ENCODE measurements at places on chromosomes 5 and 9.

GRCh38 chr5:108418197-108418596 lies 36.3 kb upstream of the FBXL17 start:
- no peak for DNase-seq

GRCh38 chr5:83562071-83562606 lies 90.6 kb downstream of the VCAN start:
- peak; percentile 31 for DNase-seq

DNA sequence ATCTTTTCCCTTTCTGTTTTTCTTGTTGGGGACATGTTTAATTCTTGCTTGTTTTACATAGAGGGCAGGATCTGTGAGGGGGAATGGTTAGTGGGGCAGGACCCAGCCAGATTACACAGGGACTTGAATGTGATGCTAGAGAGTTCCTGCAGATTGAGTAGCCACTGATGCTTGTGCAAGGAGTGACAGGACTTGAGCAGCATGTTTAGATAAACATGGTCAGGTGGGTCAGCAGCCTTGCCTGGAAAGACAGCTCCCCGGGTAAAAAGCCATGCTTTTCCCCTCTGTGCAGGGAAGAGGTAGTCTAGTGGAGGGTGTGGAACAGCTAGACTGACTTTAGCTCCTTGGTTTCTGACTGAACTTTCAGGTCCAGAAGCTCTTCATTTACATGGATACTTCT lies 261.2 kb downstream of the AOPEP start:
- DNase-seq, result no peak

GRCh38 chr5:141762790-141763368 lies 80.8 kb upstream of the ARAP3 start:
- DNase-seq, result no peak

GRCh38 chr9:89606049-89606623 lies 1.3 kb downstream of the GADD45G start:
- DNase-seq, result peak; percentile 39

GRCh38 chr5:125865166-125865815 lies 557.9 kb upstream of the GRAMD2B start:
- peak; percentile 23 for DNase-seq

DNA sequence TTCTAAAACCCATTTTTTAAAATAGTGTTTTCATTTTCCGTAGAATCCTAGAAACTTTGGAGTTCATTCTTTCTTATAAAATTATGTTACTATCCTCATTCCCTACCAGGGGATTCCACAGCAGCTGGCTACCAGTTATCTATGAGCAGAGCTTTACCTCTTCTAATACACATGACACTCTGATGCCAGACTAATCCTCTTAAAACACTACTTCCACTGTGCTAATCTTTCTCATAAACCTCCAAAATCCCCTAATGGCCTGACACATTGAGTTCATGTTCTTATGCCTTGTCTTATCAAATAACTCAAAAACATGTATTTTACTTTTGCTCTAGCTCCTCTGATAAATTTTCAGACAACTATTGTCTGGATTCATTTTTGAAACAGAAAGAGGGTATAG lies 633.6 kb upstream of the FTMT start:
- DNase-seq, result no peak

- DNase-seq, result no peak
Measured at GRCh38 chr5:28265877-28266276, 1227.5 kb upstream of the CDH9 start.

- no peak for DNase-seq
Measured at GRCh38 chr5:142918959-142919635, 148.9 kb downstream of the ARHGAP26 start.

DNA sequence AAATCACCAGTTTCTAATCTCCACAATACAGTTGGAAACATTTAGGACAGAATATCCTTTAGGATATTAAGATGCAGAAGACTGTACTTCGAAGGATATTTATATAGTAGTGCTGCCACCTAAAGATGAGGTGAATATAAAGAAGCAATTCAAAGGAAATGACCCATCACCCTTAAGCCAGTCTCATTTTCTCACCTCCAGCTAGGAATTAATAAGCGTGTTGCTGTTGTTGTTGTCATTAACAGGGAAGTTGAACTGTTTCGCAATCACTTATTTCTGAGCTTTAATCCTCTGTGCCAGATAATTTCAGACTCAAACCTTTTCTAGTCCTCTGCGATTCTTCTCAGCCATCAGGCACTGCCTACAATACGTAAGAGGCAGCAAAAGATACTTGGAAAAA lies 7.8 kb upstream of the PURA start:
- no peak for DNase-seq

- DNase-seq, result peak; percentile 85
Measured at GRCh38 chr9:16329671-16330113, 540.8 kb downstream of the BNC2 start.

- DNase-seq, result no peak
Measured at GRCh38 chr9:121292051-121292450, 24.1 kb downstream of the GSN start.

DNA sequence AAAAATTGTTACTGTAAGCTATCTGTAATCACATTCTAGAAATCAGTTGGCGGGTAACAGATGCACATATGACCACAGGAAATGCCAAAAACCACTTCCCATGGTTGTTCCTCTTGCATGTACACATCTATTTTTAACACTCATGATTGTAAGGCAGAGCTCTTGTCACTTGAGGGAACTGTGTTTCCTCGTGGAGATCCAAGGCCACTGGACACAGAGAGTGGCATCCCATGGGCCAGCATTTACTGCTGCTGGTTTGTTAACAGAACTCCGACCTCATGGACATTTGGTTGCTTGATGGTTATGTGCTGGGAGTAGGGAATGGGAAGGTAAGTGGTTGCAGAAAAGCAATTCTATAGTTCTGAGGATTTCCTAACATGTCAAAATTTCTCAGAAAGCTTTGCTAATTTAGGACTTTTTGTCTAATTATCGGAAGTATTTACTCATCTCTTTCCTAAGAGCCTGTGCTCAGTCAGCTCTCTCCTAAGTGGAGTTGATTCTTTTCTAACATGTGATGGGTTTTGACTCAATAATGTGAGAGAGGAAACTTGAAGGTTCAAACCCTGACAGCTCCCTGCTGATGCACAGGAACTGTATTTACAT lies 202.0 kb upstream of the NR3C1 start:
- DNase-seq, result peak; percentile 33

DNA sequence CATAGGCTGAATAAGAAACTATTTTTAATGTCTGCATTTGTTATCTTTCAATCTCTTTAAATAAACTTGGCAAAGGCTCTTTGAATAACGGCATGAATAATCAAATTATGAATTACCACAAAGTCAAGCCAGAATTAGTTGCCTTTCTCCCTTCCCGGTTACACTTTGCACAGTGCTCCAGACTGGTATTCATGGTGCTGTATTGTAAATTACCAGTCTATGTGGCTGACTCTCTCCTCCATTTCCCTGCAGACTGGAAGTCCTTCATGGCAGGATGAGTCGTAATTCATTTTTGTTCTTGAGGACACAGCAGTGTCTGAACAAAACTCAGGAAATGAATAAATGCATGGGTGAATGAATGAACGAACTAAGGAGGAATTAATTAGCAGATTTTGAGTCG lies 142.9 kb downstream of the GNA14 start:
- no peak for DNase-seq

DNA sequence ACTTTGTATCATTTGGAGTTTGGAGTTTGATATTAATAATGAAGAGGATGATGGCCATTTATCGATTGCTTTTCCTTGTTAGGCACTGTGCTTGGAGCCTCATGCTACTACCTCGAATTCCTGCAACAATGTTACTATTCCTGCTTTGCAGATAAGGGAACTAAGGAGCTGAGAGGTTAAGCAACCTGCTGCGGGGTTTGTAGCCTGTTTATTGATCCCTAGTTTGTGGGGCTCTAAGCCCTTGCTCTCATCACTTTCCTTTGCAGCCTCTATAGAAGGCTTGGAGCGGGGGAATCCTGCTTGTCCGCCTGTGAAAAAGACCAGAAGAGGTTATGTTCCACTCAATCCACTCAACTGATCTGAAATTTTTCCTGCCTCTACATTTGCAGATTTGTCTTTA lies 15.8 kb downstream of the ARHGEF28 start:
- no peak for DNase-seq

GRCh38 chr9:137319011-137319738 lies 17.1 kb upstream of the NRARP start:
- no peak for DNase-seq

GRCh38 chr5:2383698-2384065 lies 367.8 kb downstream of the IRX2 start:
- no peak for DNase-seq

DNA sequence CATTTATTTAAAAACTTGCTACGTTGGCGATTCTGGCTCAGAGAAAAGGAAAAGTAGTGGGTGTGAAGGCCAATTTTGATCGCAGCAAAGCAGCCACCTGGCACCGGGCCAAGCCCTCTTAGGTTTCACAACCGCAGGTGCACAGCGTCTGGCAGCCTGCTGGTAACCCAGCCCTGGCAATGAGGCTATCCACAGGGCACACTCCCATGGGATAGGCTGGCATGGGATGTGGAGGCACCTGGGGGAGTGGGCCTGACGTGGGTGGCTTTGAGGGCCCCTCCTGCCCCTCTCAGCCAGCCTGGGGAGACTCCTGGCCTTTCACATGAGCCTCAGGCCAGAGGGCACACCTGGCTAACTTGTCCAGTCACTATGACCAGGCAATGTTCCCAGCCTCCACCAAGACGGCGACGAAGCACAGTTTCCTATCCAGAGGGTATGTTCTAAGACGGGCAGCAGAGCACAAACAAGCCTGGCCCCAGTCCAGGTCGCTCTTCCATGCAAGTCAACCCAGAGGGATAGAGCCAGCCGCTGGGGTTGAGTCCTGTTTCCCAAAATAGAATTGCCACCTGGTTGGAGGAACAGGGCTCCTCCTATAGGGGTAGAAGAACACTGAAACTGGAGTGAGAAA lies 19.0 kb downstream of the CMBL start:
- no peak for DNase-seq

GRCh38 chr5:150255659-150256409 lies 33.7 kb downstream of the CAMK2A start:
- DNase-seq, result no peak

DNA sequence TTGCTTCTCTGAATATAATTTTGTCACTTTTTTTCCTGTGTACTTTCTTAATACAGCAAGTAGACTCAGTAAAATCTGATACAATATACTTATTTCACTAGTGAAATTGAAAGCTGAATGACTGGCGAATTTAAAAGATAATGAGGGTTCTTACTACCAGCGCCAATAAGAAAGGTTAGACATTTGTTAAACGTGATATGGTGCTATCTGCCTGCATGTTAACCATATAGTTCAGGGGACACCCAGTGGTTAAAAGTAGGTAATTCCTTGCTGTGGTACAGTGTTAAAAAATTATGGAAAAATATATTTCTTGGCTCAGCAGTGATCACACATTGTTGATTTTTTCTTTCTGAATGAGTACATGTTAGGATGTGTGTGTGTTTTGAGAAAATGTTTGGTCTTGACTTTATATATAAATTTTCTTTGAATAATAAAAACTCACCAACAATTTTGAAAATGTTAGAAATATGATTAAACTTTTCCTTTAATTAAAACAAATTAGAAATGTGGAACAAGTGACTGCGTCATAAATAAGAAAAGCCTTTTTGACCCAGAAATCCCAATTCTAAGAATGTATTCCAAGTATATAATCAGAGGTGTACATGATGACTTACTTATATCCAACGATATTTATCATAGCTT lies 25.8 kb downstream of the CAST start:
- peak; percentile 64 for DNase-seq

DNA sequence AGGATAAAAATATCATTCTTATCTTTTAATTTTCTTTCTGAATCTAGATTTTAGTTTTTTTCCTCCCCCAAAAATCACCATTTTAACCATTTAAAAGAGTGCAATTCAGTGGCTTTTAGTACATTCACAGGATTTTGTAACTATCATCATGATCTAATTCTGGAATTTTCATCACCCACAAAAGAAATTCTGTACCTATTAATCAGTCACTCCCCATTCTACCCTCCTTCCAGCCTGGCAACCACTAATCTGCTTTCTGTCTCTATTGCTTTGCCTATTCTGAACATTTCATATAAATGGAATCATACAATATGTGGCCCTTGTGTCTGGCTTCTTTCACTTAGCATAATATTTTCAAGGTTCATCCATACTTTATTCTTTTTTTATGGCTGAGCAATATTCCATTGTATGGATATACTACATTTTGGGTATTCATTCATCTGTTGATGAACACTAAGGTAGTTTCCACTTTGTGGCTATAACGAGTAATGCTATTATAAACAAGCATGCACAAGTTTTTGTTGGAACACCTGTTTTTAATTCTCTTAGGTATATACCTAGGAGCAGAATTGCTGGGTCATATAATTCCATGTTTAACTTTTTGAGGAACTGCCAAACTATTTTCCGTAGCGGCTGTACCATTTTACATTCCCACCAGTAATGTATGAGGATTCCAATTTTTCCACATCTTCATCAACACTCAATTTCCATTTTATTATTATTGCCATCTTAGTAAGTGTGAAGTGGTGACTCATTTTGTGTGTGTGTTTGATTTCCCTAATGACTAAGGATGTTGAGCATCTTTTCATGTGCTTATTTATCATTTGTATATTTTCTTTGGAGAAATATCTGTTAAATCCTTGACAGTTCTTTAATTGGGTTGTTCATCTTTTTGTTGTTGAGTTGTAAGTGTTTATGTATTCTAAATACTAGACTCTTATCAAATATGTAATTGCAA lies 340.3 kb downstream of the CWC27 start:
- DNase-seq, result peak; percentile 64

GRCh38 chr5:130884023-130884422 lies 281.0 kb downstream of the HINT1 start:
- DNase-seq, result no peak

DNA sequence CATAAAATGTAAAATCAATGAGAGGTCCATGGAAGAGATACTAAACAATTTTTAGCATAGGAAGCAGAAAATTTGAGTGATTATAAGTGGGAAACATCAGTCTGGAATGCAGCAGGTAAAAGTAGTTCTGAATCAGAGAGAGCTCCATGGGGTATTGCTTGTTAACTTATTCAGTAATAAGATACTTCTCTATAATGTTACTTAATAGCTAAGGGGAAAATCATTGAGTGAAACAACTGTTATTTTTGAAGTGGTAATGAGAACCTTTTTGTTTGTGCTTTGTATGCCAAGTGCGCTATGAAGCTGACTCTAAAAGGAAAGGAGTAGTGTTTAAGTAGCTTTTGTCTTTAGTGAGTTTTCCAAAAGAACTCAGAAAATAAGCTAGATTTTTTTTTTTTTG lies 95.2 kb downstream of the ERBIN start:
- no peak for DNase-seq

Measured in fibroblast of skin of abdomen (primary cell).